C1 segment of cervical spinal cord (tissue), 14 donors: ENCODE measurements at places on chromosomes 1 and 21.

DNA sequence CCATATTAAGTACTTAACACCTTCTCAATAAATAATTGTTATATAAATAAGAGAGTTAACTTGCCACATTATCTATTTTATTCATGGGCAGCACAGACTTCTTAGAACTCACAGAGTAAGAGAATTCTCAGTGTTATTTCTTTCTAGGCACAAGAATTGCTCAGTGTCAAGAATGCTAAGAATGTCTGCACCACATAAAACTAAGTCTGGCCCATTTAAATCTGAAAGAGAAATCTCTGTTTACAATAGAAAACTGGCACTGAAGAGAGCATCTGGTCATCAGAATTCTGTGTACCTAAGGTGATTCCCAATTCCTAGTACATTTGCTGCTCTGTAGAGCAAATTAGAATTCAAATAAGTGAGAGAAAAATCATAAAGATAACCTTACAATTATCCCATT is 3.8 kb downstream of the OR10K2 start:
- DNase-seq = no peak

DNA sequence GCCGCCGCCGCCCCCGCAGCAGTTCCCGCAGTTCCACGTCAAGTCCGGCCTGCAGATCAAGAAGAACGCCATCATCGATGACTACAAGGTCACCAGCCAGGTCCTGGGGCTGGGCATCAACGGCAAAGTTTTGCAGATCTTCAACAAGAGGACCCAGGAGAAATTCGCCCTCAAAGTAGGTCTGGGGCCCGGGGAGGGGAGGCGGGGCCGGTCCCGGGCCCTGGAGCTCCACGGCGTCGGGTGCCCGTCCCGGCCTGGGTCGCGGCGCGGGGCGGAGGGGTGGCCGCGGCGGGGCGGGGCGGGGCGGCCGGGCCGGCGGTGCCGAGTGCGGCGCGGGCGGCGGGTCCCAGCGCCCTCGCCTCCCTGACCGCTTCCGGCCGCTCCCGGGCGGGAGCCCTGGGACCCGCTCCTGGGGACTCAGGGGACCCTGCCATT is 646 bp downstream of the MAPKAPK2 start:
- peak; percentile 66 for DNase-seq

- no peak for DNase-seq
Measured at GRCh38 chr1:116777831-116778830, 23.9 kb downstream of the CD2 start.

- DNase-seq = peak; percentile 25
Measured at GRCh38 chr1:226638608-226639007, 90.0 kb downstream of the STUM start.

- DNase-seq = no peak
Measured at GRCh38 chr1:40641601-40642242, 23.8 kb downstream of the RIMS3 start.

DNA sequence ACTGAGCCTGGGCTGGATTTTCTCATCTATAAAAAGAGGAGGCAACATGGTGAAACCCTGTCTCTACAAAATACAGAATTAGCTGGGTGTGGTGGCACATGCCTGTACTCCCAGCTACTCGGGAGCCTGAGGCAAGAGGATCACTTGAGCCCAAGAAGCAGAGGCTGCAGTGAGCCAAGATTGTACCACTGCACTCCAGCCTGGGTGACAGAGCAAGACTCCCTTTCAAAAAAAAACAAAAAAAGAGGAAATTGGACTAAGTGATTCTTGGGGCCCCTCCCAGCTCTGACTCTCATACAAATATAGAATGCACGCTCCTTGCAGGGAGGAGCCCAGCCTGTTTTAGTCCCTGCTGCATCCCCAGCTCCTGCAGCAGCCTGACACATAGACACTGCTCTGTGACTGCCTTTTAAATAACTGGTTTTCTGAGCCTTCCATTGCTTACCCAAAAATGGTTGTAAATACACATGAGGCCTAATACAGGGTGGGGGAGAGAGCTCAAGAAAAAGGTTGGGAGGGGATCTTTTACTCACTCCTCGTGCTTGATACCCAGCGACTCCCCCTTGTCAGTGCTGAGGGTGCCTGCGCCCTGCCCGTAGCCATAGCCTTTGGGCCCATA is 17.2 kb downstream of the CSRP1 start:
- no peak for DNase-seq

GRCh38 chr21:39674801-39675200 is 62.1 kb downstream of the B3GALT5 start:
- no peak for DNase-seq

DNA sequence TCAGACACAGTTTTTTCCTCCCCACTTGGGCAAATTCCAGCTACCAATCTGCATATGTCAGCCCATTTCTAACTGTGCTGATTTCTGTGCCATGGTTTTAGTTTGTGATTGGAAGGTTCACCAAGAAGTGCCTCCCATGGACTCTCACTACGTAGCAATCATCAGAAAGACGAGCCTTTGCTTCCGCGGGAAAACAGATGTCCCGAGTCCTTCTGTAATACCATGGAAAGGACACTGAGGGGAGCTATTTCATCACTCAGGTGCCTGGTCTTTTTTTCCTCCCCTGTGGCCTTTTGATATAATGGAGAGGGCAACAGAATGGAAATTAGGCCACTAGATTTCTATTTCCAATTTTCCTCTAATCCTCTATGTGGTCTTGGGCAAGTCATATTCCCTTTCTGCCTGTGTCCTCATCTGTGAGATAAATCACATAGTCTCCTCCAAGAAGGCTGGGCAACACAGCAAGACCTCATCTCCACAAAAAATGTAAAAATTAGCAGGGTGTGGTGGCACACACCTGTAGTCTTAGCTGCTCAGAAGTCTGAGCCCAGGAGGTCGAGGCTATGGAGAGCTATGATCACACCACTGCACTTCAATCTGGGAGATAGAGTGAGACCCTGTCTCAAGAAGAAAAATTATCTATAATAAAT is 24.8 kb downstream of the LEMD1 start:
- DNase-seq = no peak

- no peak for DNase-seq
Measured at GRCh38 chr1:51978099-51978498, 12.4 kb downstream of the RAB3B start.

DNA sequence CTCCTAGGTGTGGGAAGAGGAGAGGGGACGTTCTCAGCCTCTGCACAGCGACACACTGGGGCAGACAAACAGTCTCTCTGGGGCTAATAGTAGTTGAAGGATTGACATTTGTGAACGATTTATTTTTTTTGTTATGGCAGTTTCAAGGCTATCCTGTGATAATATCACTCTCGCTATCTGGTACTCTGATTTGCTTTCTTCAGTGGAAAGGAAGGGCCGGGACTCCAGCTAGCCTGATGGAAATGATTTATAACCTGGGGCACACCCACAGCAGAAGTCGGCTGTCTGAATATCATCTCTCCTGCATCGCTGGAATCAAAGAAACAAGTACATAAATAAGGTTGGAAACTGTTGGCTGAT is 122.7 kb downstream of the KCNN3 start:
- DNase-seq = no peak

DNA sequence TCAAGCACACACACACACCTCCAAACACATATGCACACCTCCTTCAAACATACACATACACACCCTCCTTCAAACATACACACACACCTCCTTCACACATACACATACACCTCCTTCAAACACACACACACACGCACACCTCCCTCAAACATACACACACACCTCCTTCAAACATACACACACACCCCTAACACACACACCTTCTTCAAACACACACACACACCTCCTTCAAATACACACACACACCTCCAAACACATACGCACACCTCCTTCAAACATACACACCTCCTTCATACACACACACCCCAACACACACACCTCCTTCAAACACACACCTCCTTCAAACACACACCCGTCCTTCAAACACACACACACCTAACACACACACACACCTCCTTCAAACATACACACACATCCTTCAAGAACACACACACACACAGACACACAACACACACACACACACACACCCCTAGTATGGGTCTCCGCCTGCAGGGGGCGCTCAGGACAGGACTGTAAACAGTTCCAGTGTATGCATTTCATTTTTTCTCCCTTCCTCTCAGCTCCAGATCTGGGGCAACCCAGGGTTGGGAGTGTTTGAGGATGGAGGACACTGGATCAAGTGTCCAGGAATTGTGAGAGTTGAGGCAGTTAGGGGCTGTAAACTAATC is 12.1 kb downstream of the LGR6 start:
- DNase-seq = no peak

GRCh38 chr1:30315185-30315960 is 408.0 kb downstream of the MATN1 start:
- DNase-seq = no peak

- DNase-seq = no peak
Measured at GRCh38 chr1:36284517-36284916, 21.7 kb upstream of the SH3D21 start.

DNA sequence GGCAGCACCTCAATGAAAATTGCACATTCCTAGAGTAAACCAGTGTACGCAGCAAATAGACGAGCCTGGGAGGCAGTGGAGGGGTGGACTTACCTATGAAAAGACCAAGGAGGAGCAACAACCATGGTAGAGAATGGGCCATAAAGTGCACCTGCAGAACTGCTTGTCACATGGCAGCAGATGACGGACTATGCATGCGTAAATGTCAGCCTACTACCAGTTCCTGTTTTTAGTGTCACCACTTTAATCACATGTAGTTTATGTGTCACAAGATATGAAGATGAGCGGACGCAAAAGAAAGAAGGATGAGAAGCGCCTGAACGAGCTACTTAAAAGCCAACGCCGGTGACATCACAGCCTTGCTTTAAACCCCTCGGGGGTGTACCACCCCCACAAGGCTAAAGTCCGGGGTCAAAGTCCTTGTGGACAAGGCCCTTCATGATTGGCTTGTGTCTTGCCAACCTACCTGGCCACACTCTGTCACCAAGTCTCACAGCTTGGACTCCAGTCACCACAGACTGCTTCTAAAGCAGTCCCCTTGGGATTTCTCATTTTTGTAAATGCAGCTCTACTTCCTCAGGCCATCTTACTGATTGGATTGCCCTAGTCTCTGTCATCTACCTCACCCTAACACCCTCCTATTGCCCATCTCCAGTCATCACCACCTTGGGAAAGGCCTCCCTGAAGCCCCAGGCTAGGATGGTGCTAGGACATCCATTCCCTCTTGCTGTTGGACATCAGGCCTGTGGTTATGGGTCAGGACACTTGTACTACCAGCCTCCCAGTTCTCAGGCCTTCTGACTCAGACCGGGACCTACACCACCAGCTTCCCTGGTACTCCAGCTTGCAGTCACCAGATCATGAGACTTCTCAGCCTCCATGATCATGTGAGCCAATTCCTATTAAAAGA is 6.0 kb upstream of the LY9 start:
- DNase-seq = no peak

DNA sequence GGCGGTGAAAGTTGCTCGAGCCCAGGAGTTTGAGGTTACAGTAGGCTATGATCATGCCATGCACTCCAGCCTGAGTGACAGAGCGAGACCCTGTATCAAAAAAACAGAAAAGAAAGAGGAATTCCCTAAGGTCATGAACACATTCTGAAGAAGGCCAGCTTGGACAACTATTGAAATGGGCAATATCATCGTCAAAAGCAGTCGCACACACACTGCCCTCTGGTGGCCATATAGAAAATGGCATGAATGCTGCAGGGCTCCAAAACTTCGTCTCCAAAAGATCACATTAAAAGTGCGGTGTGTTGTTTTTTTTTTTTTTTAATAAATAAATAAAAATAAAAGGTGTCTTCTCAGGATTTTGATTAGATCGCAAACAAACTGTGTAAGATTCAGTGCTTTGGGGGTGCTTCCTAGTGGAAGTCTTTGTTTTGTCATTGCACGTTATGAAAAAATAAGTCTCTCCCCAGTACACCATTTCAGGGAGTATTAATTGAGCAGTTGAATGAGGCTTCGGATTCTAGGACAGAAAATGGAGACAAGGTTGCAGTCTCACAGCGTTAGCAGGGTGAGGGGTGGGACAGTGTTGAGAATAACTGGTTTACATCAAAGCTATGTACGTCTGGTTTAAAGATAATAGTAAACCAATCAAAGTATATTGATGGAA is 87.5 kb upstream of the FMN2 start:
- no peak for DNase-seq

- peak; percentile 24 for DNase-seq
Measured at GRCh38 chr1:94481473-94481933, 60.1 kb downstream of the F3 start.

DNA sequence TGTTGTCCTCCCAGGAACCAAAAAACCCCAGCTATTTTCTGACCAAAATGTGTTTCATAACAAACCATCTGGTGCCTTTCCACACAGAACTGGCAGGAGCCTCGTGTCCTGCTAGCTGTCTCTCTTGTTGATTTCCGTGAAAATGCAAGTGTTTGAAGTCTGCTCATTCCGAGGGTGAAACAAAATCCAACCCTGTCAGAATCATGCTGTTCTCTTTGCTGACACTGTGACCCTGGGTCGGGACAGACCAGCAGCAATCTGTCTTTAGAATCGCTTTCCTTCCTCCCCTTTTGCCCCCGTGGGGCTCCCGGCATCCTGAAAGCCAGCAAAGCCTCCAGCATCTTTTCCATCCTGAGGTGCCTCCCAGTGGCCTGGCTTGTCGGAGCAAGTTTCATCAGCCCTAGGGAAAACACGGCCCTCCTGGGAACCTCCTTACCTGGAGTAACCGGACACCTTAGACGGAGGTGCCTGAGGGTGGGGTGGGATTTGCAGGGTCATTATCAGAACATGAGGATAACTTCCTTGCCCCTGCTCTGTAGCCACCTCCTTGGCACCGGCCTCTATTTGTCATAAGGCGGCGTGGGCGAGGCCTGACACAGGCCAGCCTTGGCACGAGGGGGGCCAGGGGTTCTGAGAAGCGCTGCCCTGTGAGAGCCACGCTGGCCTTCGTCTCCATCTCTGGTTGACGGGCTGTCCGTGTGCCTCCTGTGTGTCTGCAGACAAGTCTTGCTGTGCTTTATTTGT is 24.9 kb downstream of the LDLRAP1 start:
- peak; percentile 36 for DNase-seq

DNA sequence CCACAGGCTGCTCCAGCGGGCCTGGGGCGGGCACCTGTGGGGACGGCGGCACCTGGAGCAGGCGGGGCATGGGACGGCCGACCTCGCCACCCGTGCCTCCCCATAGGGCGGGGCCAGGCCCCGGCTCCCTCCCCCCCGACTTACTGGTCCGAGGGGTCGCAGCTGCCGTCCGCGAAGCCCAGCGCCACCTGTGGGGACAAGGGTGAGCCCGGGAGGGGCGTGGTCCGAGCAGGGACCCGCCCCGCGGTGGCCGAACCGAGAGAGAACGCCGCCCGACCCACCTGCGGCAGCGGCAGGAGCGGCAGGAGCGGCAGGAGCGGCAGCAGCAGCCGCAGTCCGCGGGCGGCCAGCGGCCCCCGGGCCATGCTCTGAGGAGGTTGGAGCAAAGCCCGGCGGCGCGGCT is at the start of gene TMEM52:
TSS of gene TMEM52 (minus strand) at position 379 of the 403 bp plus-strand sequence. CDS start at position 365, 14 bp downstream.
- DNase-seq = no peak

DNA sequence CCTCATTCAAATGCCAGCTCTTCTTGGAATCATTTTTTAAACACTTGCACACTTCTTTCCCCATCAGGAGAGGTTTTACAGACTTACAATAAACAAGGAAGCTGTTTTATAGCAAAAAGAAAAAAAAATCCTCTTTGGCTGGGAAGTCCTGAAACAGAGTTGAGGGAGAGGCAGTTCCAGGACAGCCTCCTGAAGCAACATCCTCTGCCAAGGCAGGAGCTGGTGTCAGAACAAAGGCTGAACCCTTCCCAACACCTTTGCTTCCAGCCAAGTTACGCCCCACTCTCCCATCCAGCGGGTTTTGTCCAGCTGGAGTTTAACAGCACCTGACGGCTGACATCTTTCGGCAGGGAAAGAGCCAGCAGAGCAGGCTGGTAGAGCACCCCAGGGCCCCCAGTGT is 287.8 kb downstream of the RRAGC start:
- peak; percentile 66 for DNase-seq

GRCh38 chr1:228140724-228141225 is 696 bp downstream of the GUK1 start:
- no peak for DNase-seq
